Stimulated activated CD8-positive, alpha-beta memory T cell treated with anti-CD3 and anti-CD28 coated beads, Interleukin-4, amount 100 ng/mL, for 48 hours (primary cell): ENCODE measurements at places on chromosomes 7 and 10.

- peak; percentile 45 for DNase-seq
Measured at GRCh38 chr7:43764039-43764761, 5.7 kb downstream of the BLVRA start.

DNA sequence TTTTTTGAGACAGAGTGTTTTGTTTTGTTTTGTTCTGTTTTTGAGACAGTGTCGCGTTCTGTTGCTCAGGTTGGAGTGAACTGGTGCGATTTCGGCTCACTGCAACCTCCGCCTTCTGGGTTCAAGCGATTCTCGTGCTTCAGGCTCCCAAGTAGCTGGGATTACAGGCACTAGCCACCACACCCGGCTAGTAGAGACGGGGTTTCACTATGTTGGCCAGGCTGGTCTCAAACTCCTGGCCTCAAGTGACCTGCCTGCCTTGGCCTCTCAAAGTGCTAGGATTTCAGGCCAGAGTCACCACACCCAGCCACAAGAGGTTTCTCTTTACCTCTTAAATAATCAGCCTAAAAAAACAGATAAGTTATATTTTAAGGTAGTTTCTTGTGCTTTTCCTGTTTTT, 8.7 kb upstream of the ARHGAP12 start:
- no peak for DNase-seq

GRCh38 chr7:154584352-154585252, 418.3 kb downstream of the PAXIP1 start:
- DNase-seq: no peak

GRCh38 chr10:103748020-103748419, 107.4 kb downstream of the SH3PXD2A start:
- DNase-seq: no peak

- no peak for DNase-seq
Measured at GRCh38 chr10:122699796-122700455, at the start of gene C10orf120. Gene C10orf120 (minus strand): TSS chr10:122699846. CDS start chr10:122699790, 56 bp downstream.

- DNase-seq: no peak
Measured at GRCh38 chr7:29053105-29053872, 93.0 kb downstream of the CPVL start.

- no peak for DNase-seq
Measured at GRCh38 chr7:16684935-16685334, 39.0 kb downstream of the BZW2 start.

GRCh38 chr7:17030559-17030958, 148.8 kb upstream of the AGR3 start:
- DNase-seq: no peak

- peak; percentile 48 for DNase-seq
Measured at GRCh38 chr10:29119374-29119773, 169.5 kb upstream of the LYZL1 start.

DNA sequence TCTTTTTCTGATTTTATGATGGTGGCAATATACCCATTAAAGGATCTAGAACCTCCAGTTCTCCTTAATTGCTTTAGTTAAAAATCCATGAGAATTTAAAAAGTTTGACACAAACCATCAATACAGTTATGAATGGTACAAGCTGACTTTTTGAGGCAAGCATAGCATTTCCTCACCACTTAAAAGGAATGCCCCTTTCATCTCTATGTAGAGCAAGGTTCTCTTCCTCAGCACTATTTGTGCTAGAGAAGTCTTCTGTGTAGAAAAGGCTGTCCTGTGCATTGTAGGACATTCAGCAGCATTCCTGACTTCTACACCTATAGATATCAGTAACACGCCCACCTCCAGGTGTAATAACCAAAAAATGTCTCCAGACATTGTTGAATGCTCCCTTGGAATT, 67.3 kb downstream of the AHR start:
- DNase-seq: no peak

DNA sequence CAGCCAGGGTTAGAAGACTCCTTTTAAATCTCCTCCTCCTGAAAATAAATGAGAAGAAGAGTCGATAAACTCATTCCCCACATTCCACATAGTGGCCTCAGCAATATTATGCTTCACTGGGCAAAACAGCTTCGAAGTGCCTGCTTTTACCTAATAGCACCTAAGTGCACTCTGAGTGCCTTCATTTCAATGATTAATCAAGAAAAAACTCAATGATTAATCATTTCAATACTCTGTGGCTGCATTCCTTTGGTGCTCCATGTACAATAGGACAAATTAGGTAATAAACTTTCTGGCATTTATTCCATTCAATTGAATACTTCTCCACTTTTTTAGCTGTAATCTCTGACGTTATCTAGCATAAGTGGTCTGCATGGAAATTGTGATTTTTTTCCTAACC, 174.6 kb downstream of the CCDC71L start:
- DNase-seq: no peak

DNA sequence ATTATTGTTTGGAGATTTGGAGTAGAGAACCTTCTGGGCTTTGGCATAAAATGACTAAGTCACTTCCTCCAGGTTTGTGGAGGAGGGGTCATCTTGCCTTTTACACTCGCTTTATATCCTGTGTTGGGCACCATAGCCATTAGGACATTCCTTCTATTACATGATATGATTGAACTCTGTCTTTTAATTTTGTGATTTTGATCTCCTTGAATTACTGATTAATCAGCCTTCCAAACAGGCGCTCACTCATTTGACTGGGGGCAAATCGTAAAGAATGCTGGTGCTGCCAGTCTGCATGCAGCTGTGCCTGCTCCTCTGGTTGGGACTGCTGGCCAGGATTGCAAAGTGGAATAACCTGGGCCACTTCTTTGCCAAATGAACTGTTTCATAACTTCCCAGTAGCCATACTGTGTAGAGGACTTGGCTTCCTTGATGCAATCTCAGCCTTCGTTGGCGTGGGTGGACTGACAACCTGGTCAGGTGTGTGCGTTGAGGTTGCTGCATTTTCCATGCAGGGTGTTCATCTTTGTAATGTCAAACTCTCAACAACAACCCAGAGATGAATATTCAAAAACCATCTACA, 65.9 kb upstream of the RAB11FIP2 start:
- no peak for DNase-seq

DNA sequence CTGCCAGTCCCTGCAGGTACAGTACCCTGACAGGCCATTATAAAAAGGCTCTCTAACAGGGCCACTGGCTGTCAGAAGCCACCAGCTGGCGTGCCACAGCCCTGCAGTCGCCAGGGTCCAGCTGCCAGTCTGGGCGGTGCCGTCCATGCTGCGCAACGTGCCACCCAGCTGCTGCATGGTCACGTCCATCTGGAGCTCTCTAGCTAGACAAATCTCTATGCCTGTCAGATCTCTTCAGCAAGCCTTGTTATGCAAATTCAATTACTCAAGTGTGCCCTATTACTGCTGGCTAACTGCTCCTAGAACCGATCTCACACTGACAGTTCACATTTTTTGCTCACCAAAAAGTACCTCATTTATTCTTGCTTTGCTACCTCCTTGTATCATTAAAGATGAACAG, 75.9 kb downstream of the HIBADH start:
- DNase-seq: no peak

DNA sequence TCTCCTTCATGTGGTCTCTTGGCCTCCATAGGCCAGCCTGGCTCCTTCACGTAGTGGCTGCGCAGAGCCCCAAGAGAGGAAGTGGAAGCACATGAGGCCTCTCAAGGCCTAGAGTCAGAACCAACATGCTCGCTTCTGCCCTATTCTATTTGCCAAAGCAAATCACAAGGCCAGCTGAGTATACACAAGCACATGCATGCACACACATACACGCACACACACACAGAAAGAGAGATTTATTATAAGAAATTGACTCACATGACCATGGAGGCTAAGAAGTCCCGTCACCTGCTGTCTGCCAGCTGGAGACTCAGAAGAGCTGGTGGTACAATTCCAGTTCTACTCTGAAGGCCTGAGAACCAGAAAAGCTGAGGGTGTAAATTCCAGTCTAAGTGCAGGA, 64.3 kb upstream of the NRP1 start:
- no peak for DNase-seq

DNA sequence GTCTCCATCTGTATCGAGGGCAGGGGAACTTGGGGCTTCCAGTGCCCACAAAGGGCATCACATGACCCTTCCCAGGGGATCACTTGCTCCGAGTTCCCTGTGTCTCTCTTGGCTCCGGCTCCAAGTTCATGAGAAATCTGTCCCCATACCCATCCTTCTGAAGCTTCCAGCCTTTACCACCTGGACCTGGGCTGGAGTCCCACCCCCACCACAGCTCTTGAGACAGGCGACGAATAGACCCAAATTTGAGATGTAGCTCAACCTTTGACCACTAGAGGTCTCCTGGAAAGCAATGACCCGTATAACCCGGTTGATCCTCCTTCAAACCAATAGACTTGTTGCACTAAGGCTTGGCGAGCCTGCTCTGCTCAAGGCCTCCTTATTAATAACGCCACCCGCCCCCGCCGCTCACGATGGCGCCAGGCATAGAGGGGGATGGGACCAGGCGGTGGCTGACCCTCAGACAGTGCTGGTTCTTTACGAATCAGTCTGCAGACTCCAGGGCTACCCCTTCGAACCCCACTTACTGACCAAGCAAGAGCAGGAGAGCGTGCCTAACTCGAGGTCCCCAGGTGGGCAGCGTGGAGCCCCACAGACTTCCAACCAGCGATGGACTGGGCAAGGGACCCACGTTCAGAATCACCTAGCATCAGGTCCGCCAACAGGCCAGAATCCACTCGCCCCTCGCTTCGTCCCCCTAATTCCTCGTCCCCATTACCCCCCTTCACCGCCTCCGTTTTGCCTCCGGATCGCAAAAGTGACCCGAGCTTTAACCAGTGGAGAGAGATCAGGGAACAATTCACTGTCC, 4.4 kb upstream of the ARID5B start:
- peak; percentile 62 for DNase-seq

GRCh38 chr10:132469197-132469884, 68.2 kb upstream of the INPP5A start:
- no peak for DNase-seq

GRCh38 chr10:48252354-48252650, 22.2 kb downstream of the FRMPD2 start:
- DNase-seq: no peak

DNA sequence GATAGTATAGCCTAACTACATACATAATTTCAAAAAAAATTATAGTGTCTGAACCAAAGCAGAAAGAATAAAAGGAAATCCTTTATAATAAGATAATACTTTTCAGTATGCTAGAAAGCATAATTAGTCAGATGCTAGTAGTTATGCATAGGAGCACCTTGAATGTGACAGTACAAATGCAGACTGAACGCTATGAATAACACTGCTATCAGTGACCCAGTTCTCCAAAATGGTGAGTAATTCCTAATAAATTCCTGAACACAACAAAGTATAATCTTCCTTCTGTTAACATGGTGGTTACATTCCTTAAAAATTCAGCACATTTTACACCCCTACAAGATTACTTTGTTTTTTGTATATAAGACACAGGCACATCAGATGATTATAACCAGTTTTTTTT, 1.2 kb upstream of the CHPF2 start:
- no peak for DNase-seq

GRCh38 chr7:64882341-64883112, 20.5 kb upstream of the ZNF273 start:
- DNase-seq: peak; percentile 57

DNA sequence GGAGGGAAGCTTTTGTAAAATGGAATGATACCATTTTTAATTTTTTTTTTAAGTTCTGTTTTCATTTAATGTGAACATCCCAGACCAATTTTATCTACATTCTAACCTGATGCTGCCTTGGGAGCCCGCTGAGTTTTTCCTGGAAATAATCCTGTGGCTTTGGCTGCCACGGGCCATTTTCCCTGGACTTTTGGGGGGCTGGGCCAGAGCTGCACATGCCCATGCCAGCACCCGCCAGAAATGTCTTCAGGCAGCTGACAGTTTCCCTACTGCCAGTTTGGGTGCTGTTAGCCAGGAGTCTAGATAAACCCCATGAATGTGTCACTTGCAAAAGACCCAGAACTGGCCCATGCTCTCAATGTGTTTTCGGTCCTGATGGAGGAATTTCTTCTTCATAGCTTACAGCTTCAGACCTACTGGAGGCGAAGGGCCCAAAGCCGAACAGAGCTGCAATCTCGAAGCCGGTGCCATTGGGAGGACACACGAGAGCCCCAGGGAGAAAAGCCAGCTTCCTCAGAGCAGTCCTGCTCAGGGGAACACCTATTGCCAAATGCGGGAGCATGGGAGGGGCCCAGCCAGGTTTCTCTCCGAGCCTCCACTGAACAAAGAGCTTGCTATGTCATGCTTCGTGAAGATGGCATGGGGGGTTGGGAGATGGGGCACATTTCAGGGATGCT, 444.2 kb upstream of the MKI67 start:
- DNase-seq: no peak

DNA sequence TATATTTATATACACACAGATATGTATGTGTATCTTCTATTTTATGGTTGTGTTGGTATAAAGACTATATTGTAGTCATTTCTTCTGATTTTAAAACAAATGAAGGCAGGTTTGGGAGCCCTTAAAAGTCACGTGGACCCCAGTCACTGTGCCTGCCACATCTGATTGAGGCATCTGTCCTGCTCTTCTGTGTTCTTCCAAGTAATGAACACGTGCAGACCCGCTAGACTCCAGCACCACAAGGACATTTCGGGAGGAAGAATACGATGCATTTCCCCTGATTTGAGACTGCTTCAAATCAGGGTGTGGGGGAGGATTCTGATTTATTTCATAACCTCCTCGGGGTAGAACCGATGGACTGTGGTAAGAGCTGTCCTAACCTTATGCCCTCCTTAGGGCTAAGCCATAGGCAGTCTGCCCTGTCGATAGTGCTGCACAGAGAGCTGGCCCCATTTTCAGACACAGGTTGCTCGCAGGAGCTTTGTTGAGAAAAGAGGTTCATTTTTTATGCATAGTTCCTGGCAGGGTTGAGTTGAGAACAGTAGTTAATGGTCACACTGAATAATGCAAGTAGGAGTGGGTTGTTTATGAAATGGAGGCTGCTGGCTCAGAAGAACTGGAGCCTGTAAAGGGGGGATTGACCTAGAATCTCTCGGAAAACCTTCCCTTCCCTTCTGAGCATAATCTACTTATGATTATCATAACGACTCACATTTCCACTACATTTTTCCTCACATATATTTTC, 55.0 kb upstream of the C10orf120 start:
- no peak for DNase-seq

- DNase-seq: no peak
Measured at GRCh38 chr10:2306081-2306480, 568.8 kb upstream of the ADARB2 start.

- DNase-seq: no peak
Measured at GRCh38 chr10:62049624-62050345, 148.3 kb downstream of the ARID5B start.
